GM04503 (cell line): ENCODE measurements at places on chromosomes 5 and 9.

GRCh38 chr5:40502736-40503135 lies 177.0 kb upstream of the PTGER4 start:
- no peak for DNase-seq

DNA sequence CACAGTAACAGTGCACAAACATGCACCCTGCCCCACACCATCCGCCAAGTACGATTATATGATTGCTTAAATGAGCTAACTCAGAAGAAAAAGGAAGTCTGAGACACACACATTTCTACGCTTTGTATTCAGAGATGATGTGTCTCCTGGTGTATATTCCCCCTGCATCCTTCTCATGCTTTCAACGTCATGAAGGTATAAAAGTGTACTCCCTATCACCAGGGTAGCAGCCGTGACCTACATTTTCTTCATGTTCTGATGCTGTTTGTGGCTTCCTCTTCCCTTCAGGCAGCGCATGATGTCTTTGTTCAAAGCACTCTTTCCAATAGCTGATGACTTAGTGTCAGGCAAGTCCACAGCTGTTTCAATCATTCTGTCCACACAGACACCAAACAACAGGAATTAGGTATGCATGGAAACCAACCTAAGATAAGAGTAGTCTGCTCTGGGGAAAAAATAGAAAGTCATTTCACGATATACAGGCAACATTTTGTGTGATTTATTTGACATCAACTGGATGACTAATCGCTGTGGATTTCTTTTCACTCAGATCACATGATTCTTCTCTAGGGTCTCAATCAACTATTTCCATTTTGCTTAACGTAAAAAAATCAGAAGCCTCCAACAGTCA lies 269.4 kb upstream of the PTGER4 start:
- DNase-seq = no peak

- no peak for DNase-seq
These were observed 6.8 kb upstream of the RNF130 start for GRCh38 chr5:180078348-180078747.

DNA sequence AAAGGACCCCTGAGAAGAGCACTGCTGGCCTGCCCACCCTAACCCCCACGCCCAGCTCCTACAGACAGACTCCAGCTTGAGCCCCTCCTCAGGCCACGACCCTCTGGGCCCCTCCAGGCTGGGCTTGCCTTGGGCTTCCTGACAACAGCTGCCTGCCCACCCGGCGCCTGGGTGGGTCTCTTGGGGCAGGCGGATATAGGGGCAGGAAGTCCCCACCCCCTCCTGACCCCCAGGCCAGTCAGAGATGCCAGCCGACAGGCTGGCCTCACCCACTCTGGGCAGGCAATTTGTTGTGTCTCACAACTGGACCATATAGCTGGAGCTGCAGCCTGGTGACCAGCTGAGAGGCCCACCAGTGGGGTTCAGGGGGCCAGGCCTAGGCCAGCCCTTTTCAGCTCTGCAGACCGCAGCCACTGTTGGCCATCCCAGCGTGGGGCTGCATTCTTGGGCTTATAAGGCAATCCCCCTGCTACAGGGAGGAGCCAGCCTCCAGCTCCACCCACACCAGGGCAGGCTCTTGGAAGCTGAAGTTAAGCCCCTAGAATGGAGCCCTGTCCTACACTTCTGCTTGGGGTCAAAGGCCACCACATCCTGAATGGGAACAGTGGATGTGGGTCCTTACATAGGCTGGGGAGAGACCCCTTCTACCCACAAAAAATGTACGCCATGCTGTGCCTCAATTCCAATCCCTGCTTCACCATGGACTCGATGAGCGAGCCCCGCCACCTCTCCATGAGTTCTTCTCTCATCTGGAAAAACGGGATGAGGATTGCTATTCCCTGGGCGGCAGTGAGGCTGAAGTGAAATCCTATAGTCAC lies 2.0 kb downstream of the PDLIM7 start:
- peak; percentile 46 for DNase-seq

GRCh38 chr5:39376293-39376714 lies 12.0 kb upstream of the C9 start:
- DNase-seq = no peak
